ENCODE measurements at places on chromosomes 16 and 17.

DNA sequence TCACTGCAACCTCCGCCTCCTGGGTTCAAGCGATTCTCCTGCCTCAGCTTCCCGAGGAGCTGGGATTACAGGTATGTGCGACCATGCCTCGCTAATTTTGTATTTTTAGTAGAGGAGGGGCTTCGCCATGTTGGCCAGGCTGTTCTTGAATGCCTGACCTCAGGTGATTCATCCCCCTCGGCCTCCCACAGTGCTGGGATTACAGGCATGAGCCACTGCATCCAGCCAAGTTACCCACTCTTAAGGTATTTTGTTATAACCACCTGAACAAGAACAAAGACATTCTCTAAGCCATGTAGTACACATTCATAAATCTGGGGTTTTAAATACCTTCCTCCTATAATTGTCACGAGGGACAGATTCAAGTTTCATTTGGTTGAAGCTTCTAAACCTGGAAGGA, 12.3 kb upstream of the TMEM170A start:
- no peak for DNase-seq

DNA sequence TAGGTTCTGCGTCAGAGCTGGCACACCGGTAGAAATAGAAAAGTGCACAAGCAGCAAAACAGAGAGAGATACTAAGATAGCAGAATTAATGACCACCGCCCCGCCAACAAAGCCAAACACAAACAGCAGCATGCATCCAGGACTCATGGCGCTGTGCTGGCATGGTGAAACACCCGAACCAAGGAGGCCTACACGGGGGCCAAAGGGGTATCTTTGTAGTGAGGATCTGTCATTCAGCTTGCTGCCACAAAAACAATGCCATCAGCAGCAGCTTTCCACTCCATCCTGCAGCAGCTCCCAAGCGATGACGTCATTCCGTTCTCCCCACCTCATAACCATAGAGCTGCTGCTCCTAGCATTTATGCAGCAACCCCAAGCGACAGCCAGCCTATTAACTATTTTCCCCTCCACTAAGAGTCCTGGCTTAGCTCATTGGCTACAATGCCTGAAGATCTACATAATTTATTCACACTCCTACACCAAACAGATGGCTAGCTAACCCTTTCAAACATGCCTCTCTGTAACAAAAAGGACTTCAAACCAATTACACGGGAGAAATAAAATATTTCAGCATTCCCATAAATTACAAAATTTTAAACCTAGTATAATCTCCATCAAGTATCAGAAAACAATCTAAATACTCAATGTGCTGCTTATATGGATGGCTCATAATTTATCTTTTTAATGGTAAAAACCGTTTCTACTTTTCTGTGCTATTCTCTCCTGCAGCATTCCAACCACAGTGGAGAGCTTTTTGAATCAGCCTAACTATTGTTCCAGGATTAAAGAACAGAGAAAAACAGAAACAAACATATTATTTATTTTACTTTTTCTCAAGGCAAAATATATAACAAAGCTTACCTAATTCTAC, 73.9 kb downstream of the SPAG9 start:
- DNase-seq, result peak; percentile 89

GRCh38 chr16:26050472-26050871, 358.7 kb downstream of the HS3ST4 start:
- no peak for DNase-seq

- DNase-seq, result peak; percentile 80
Measured at GRCh38 chr16:65200857-65201256, 79.0 kb upstream of the CDH11 start.

DNA sequence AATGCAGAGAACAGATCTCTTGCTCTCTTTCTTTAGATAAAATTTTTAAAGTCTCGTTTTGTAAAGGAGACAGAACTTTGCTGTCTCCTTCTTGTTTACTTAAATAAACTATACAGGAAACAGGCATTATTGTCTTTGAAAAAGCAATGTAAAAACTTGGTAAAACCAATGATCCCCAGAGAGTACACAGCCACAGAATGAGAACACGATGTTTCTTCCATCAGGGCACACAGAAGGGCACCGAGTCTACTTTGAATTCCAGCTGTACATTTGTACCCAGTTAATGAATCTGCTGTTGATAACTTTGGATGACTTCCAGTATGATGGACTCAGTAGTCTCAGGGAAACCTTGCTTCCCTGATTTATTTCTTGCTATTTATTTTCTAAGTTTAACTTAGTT, 8.1 kb upstream of the TMEM100 start:
- DNase-seq, result no peak

DNA sequence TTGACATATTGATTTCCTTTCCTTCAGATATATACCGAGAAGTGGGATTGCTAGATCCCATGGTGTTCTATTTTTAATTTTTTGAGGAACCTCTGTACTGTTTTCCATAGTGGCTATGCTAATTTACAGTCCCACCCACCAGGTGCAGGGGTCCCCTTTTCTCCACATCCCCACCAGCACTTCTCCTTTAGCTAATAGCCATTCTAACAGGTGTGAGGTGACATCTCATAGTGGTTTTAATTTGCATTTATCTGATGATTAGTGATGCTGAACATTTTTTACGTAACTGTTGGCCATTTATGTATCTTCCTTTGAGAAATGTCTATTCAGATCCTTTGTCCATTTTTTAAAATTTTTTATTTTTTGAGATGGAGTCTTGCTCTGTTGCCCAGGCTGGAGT, 93.9 kb downstream of the SDR42E1 start:
- DNase-seq, result no peak

- DNase-seq, result peak; percentile 71
Measured at GRCh38 chr17:49567871-49568694, 7.6 kb upstream of the NXPH3 start.

GRCh38 chr17:62871291-62871690, 63.2 kb upstream of the MARCHF10 start:
- no peak for DNase-seq

- DNase-seq, result no peak
Measured at GRCh38 chr16:60181536-60181935, 1447.4 kb upstream of the GOT2 start.

DNA sequence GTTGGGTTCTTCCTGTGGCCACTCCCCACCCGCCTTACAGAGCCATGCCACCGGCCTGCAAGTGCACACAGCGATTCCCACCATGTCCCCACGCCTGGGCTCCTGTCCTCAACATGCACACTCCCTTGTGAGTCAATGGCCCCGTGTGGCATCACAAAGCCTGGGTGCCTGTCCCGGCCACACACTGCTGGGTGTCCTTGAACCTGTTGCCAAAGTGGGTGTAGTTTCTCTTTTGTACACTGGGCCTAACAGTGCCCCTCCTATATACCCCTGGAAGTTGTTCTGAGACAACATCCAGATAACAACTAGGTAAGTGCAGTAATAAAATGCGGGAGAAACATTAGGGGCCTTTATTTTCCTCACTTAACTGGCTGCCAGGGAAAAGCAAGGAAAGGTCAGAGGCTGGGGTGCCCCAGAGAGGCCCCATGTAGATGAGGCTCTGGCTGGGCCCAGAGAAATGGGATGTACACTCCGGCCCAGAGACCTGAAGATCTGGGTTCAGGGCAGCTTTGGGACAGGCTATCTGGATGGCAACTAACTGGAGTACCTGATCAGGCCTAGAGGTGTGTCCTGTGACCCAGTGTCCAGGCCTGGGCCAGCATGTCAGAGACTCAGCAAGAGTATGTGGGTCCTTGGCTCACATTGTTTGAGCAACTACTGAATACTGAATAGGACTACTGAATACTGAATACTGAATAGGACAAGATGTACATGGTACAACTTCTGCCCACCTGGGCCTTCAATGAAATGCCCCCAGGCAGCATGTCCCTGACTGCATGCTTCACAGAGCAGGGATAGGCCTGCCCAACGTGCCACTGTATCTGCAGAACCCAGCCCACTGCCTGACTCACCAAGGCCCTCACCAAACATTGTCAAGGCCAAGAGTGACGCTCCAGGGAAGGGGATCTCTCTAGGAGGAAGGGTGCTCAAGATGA, 8.3 kb downstream of the ABCC3 start:
- no peak for DNase-seq

DNA sequence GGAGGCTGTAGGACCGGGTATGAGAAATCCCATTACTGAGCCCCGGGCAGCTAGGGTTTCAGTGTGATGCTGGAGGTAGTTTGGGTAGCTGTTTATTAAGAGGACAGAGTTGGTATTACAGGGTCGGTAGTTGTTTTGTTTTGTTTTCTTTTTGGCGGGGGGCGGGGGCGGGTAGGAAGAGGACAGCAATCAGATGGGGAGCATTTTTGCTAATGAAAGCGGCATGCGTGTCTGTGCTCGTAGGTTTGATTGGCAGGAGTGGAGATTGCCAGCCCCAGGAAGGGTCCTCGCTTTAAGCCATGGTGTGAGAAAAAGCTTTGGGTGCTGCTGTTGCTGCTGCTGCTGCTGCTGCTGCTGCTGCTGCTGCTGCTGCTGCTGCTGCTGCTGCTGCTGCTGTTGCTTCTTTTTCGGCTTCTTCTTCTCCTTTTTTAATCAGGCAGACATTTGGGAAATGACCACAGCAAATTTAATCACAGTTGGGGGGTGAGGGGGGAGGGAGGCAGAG, 498.5 kb upstream of the ZFHX3 start:
- DNase-seq, result no peak

DNA sequence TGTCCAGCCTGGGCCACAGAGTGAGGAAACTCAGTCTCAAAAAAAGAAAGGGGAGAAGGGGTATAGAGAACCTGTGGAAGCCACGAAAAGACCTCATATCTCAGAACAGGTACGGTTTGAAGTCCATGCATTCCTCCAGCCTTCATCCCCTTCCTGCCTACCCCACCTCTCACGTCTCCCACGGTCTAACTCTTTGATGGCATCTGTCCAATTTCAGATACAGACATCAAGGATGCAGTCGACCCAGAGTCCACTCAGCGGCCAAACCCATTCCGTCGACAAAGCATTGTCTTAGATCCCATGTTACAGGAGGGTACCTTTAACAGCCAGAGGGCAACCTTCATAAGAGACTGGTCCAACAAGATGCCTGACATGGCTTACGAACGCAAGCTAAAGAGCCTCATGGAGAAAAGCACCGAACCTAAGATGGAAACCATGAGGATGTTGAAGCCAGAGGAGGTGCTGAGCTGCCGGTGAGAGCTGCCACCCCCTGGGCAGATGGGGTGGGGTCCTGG, 22.7 kb downstream of the C16orf78 start:
- DNase-seq, result no peak

- DNase-seq, result no peak
Measured at GRCh38 chr16:83925095-83925905, 26.4 kb downstream of the MLYCD start.

- peak; percentile 58 for DNase-seq
Measured at GRCh38 chr17:82330322-82331239, 3.0 kb downstream of the SECTM1 start.

DNA sequence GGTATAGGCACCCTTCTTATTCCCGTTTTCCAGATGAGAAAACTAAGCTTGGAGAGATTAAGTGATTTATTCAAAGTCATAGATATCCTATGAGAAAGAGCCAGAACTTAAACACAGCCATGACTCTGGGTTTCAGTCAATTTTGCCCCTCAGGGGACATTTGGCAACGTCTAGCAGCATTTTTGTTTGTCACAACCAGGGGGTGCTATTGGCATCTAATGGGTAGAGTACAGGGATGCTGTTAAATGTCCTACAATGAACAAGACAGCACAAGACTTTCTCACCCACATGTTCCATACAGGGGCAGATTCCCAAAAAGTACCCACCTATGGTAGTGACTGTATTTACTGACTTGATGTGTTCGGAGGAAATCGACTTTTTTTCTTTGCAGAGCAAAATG, 4.8 kb upstream of the SHISA9 start:
- peak; percentile 48 for DNase-seq

DNA sequence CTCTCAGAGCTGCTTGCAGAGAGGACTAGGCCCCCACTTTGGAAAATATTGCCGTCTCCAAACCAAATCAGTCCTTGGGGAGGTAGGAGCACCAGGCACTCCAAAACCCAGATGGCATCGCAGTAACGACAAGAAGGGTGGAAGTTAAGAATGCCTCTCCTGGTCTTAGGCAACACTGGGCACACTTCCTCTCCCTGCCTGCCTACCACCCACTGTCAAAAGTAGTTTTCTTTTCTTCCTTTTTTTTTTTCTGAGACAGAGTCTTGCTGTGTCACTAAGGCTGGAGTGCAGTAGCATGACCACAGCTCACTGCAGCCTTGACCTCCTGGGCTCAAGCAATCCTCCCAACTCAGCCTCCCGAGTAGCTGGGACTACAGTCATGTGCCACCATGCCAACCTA, 47.2 kb downstream of the SRL start:
- no peak for DNase-seq

- DNase-seq, result peak; percentile 75
Measured at GRCh38 chr17:76726776-76727718, at the start of gene METTL23. Gene METTL23 (plus strand): TSS chr17:76726839. CDS start chr17:76729711, 2,872 bp downstream.

DNA sequence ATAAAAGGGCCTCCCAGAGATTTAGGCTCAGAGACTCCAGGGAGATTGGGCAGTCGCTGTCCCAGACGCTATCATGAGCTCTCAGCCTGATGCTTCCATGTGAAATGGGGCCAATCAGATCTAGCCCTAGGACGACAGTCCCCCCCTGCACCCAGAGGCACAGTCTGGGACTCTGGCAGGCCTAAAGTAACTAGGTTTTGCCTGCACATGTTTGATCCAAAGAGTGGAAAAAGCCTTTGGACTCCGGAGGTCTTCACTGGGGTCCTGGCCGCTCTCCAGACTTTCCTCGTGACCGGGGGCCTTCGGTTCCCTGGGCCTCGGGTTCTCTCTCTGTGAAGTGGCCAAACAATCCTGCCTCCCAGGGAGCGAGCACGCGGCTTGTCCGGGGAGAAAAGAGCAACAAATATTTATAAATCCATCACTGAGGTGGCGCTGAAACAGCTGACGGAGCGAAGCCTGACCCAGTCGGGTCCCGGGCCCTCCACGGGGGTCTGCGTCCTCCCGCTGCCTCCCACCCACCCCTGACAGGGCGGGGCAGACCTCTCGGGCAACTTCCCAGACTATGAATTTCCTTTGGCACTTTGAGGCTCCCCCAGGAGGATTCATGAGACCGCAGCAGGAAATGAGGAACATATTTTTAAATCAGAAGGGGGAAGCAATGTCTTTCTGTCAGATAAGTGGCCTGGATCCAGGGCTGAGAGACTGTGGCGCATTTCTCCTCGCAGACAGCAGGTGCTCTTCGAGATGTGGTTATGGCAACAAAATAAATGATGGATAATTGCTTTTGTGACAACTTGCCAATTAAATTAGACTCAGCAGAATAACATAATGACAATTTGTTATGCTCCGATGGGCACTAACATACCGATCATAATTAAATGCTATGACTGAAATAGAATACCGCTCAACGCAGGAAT, 38.9 kb downstream of the MRPS23 start:
- peak; percentile 59 for DNase-seq

- no peak for DNase-seq
Measured at GRCh38 chr17:77654296-77654695, 304.2 kb upstream of the TNRC6C start.

- DNase-seq, result no peak
Measured at GRCh38 chr17:76003915-76004314, 3.3 kb downstream of the CDK3 start.

DNA sequence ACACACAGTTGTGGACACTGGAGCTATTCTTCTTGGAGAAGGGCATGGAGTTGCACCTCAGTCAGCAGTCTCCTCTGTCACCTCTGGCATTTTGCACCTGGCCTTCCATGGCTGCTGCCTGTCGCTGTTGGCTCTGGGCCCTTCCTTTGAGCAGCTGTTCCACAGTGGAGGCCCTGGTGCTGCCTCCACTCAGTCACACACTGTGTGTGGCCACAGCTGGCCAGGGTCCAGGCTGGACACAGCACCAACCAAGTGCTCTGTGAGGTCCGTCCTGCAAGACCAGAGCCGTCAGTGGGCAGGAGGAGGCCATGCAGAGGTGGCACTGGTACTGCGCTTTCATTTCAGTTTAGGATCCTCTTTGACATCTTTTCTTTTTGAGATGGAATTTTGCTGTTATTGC, 21.6 kb upstream of the MED9 start:
- DNase-seq, result no peak

Measured in AG10803 (cell line).